ENCODE measurements at places on chromosomes 12 and 14.
A peak's percentile ranks its signal among the peaks of the same experiment; 100 is the strongest.

DNA sequence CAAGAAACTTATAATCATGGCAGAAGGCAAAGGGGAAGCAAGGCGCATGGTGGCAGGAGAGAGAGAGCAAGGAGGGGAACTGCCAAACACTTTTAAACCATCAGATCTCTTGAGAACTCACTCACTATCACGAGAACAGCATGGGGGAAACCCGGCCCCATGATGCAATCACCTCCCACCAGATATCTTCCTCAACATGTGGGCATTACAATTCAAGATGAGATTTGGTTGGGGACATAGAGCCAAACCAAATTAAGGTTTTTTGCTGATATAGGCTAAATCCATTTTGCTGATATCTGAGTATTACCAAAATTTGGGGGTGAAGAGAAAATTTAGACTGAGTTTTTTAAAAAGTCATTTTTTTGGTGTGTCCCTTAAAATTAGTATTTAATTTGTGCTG is 54.9 kb upstream of the TMX1 start:
- no peak for DNase-seq

GRCh38 chr12:25816637-25817036 is 141.8 kb upstream of the RASSF8 start:
- DNase-seq = no peak

- no peak for DNase-seq
These were observed 991.9 kb downstream of the TMEM121 start for GRCh38 chr14:106518054-106518943.

- no peak for DNase-seq
These were observed 14.2 kb upstream of the RASSF3 start for GRCh38 chr12:64595863-64596793.

DNA sequence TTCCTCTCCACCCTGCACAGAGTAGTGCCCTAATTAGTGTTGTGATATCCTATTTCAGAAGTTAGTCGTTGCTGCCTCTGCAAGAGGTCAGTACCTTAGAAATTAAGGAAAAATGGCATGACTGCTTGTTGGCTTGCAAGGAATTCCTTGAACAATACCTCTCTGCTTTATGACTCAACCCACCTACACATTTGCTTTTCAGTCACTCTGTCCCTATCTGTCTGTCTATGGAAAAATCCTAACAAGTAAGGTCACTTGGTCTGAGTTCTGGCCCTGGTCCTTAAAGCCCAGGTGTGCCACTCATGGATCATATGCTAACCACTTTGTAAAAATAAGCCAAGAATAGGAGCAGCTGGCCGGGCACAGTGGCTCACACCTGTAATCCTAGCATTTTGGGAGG is 116.4 kb upstream of the ATF1 start:
- DNase-seq = no peak

DNA sequence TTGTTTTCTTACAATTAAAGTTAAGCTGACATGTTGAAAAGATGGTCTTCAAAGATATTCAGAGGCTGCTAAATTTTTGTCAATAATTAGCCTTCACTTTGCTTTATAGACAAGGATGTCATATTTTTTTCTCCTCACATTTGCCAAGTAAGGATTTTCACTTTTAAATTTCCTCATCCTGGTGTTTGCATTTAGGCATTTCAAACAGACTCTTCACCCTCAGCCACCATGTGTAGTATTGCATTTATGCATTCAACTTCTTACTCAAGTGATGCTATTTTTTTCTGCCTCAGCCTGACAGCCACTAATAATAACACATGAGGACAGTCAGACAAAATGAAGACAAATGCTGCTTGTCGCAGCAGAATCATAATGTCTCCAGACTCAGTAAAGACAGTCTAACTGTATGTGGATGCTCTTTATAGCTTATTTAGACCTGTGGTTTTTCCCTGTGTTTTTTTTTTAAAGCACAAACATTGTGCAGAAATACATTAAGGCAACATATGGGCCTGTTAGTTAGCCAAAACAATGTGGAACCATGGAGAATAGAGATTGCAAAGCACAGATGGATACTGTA is 481.5 kb downstream of the NPAS3 start:
- DNase-seq = no peak

DNA sequence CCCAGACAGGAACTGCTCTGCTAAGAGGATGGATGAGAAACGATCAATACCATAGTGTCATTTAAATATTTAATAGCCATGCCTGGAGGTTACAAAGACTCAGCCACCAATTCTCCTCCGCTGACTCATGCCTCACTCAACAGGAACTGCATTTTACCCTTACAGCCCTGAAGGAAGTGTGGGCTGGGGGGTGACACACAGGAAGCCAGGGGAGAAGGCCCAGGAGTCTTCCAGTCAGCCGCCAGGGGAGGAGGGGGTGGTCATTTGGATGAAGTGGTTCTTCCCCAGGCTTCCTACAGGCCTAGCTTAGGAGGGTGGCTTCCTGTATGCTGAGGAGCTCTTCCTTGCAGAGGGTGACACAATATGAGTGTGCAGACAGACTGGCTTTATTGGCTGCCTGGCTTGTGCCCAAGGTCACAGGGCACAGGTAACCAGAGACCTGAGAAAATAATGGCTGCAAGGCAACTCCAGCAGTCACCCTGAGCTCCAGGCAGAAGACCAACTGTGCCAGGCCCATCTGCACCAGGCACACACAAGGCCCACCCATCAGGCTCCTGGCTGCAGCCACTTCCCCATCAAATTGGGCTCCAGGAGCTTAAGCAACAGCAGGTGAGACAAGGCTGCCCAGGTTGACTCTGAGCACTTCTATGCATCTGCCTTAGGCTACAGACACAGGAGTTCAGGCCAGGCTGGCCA is 30.6 kb upstream of the RPLP0 start:
- no peak for DNase-seq

DNA sequence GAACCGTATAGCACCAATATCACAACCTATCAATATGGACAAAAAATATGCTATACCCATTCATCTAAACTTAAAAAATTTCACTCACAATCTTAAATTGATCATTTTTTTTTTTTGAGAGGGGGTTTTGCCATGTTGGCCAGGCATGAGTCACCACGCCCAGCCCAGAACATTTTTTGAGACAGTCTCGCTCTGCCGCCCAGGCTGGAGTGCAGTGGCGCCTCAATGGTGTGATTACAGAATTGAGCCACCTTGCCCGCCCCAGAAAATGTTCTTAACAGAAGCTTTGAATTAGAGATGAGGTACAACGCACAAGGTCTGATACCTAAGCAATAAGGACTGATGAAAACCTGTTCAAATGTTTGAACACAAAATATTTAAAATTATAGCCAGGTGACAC is 15.8 kb upstream of the ATP5F1B start:
- DNase-seq = no peak

DNA sequence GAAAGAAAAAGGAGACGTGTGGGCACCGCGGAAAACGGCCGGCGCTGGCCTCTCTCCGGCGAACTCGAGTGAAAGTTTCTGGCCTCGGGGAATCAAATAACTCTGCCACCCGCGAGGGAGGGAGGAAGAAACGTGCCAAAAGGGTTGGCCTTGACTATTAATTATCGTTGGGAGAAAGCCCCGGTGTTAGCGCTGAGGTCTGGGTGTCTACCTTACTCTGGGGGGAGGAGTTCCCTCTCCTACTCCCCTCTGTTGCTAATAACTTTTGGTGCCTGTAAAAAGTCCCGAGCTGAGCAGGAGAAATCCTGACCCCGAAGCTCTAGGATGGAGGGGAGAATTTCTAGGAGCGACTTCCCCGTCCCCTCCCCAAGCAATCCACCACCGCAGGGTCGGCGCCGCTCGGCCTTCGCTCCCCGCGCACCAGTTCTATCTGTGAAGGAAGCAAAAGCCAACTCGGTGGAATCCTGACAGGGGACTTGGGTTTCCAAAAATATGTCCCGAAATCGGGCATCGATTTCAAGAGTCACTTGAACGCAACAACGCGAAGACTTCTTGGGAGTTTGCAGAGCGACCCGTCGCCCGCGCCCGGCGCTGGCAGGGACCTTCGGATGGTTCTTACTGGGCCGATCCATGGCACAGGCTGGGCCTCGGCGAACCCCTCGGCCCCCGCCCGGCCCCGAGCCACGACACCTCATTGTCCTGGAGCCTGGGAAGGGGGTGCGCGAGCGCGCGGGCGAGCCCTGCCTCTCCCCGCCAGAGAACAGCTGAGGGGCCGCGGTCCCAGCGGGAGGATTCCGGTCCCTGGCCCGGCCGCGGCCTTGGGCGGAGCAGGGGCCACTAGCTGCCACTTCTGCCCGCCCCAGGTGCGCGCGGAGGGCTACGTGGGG is 1.7 kb downstream of the OTX2 start:
- peak; percentile 42 for DNase-seq

- no peak for DNase-seq
These were observed 54.9 kb downstream of the PLEKHG7 start for GRCh38 chr12:92757597-92758121.

DNA sequence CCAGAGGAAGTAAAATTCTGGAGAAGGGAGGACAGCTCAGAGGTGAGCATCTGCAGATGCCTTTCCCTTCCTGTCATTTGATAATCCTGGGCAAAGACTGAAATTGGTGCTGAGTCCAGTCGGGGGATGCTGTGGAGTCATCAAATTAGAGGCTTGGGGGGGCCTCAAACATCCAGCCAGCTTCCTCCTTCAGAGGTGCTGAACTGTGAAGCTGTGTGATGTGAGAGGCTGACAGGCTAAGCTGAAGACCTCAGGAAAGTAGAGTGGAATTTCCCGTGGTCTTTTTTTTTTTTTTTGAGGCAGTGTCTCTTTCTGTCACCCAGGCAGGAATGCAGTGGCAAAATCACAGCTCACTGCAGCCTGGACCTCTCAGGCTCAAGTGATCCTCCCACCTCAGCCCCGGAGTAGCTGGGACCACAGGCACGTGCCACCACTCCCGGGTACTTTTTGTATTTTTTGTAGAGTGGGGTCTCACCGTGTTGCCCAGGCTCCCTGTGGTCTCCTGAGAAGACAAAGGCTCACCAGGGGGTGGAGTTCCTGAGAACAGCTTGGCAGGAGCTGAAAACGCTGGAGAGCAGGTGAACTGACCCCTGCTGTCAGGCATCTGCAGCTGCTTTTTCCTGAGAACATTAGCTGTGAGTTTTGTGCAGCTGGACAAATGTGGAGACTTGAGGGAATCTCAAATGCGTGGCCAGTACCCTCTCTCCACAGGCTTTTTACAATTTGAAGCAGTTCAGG is 6.1 kb upstream of the TCL1B start:
- no peak for DNase-seq

DNA sequence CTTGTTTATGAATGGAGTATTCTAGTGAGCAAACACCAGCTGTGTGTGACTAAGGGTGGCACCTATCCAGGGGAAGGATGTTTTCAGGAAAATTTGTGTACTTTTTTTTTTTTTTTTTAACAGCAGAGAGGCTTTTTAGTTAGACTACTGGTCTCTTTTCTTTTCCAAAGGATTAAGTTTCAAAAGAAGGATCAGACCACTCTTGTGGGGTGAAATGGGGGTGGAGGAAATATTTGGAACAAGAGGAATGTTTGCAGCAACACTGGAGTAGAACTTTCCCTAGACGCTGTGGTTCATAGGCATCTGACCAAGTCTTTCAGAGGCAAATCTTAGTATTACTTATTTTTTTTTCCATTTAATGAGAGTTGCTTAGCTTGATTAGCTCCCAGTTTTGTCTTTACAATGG is 21.1 kb downstream of the NUBPL start:
- DNase-seq = no peak

GRCh38 chr14:96799489-96800054 is 2.4 kb downstream of the VRK1 start:
- no peak for DNase-seq

- DNase-seq = no peak
These were observed 156.8 kb downstream of the ERC1 start for GRCh38 chr12:1147821-1148220.

GRCh38 chr12:28033538-28033915 is 61.0 kb upstream of the PTHLH start:
- DNase-seq = no peak

DNA sequence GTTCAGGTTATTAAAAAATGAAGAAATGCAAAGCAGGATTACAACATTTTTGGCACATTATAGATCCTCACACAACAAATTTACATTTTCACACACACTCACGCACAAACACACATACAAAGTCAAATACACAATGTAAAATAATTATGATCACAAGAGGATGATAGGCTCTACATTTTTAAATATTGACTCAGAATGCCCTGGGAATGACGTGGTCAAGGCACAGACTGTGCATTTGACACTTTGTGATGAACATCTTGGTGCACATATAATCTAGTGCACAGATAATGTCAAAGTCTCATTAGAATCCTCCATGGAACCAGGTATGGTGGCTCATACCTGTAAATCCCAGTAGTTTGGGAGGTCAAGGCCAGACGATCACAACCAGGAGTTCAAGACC is 49.4 kb downstream of the DPF3 start:
- no peak for DNase-seq

- no peak for DNase-seq
These were observed 195.8 kb downstream of the FOXN3 start for GRCh38 chr14:89221109-89221810.

GRCh38 chr12:119393677-119394076 is 59.1 kb downstream of the CCDC60 start:
- no peak for DNase-seq

DNA sequence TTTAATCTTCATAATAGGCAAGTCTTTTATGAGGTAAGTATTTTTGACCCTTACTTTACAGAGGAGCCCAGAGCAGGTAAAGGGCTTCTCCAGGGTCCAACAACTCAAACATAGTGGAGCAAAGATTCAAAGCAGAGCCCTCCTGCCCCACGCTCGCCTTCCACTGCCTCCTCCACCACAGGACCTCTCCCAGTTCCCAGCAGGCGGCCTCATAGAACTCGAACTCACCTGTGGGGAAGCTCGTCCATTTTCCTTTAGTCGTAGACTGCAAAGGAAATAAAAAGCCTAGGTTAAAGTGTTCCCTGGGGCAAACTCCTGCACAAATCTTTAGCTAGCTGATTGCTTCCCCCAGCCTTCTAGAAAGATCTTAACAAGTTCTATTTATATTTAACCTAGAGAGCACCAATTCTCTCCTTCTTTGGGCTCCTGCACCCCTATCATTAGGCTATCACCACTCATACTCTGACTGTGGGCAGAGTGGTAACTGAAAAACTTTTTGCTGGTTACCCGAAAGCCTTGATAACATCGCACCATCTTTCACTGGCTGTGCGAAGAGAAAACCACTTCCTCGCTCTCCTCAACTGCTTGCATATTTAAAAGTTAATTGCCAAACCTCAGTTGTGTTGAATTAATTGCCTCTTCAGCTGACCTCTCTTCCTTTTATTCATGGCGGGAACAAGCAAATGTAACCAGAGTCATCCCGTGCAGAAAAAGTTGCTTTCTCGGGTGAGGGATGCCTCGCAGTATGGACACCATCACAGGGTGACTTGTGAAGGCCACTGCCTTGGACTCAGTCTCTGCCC is 299.6 kb downstream of the DPF3 start:
- DNase-seq = no peak

- DNase-seq = no peak
These were observed 33.9 kb upstream of the RASSF8 start for GRCh38 chr12:25924491-25925001.

DNA sequence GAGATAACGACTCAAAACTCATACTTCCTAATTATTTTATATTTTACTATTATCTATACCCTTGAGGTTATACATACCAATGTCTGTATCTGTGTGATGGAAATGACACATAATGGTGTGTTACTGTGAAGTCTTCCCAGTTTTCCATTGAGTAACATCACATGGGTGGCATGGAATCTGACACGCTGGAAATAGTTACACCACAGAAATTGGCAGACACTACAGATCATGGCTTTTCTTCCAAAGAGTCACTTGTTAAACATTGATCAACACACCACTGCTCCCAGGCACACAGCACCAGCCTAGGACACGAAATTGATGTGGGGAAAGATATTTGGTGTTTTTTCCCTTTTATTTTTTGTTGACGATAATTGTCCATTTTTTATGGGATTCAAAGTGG is 33.0 kb upstream of the VWF start:
- no peak for DNase-seq

GRCh38 chr12:32437095-32437515 is 37.7 kb downstream of the FGD4 start:
- DNase-seq = no peak

- DNase-seq = no peak
These were observed 4.3 kb upstream of the APPL2 start for GRCh38 chr12:105240228-105240627.

Measured in mesothelial cell of epicardium (in vitro differentiated cells).